Activated CD4-positive, alpha-beta T cell treated with anti-CD3 and anti-CD28 coated beads for 36 hours (primary cell): ENCODE measurements at places on chromosomes 11 and 22. TPM values are rescaled to one million over a fixed set of nuclear protein-coding genes. Genes with fewer than 3 reads are reported as not detected.

DNA sequence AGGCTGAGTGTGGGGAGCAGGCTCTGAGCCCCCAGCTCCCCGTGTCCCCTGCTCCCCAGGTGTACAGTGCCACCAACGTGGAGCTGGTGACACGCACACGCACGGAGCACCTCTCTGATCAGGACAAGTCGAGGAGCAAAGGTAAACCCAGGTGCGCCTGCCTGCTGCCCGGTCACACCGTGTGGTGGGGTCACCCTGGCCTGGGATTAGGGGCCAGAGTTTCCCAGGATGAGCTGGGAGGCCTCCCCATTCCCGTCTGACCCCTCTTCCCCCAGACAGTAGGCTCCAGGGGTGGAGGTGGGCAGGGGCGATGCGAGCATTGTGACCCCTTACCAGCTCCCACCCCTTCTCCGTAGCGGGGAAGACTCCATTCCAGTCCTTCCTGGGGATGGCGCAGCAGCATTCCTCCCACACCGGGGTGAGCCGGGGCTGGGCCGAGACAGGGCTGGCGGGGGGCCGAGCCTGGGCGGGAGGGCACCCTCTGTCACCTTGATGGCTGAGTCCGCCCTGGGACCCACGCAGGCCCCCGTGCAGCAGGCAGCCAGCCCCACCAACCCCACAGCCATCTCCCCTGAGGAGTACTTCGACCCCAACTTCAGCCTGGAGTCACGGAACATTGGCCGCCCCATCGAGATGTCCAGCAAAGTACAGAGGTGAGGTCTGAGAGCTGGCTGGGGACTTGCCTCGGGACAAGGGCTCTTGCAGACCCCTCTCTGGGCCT lies 3.7 kb upstream of the SSH3 start:
- DNase-seq = no peak

RANGAP1 gene
- total RNA-seq = 140 TPM

OR4X2 gene
- not detected for total RNA-seq

DNA sequence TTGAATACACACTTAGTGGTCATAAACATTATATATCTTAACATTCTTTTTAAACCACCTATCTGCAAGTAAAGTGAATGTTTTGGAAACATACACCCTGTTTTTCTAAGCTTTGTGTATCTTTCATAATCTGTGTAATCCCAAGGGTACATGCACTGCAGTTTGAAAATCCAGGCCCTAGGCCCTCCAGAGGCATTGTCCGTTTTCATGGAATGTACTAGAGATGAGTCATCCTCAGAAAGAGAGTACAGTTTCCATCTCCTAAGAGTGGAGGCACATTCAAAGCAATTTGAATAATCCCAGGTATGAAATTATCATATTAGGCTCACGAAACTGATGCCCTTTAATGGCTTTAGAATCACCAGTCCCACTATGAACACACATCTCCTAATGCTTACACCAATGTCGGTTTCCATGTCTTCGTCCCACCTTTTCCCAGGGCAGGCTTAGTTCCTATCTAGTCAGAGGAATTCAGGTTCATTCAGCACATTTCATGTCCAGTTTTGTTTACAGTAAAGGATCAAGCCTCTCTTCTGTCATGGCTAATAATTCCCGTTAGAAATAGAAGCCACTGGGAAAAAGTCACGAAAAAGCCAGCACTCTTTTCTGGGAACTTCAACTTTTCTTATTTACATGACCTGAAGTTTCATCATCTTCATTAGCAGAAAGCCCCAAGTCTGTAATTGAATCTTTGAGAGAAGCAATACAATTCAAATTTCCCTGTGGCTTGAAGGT lies 39.5 kb upstream of the CD44 start:
- DNase-seq = no peak

CLCF1 gene
- 0.09 TPM for total RNA-seq

GRCh38 chr11:43955381-43956118 lies 13.1 kb downstream of the C11orf96 start:
- no peak for DNase-seq
